ENCODE measurements at places on chromosomes 1 and 21. TPM values are rescaled to one million over a fixed set of nuclear protein-coding genes. Genes with fewer than 3 reads are reported as not detected.

Gene BEST4
- total RNA-seq = not detected

Gene MROH9
- total RNA-seq = not detected

Gene FCRL2
- total RNA-seq = not detected

Gene TTC39A
- total RNA-seq = 12.3 TPM

GRCh38 chr1:94817712-94818111, 2.4 kb upstream of the SLC44A3 start:
- DNase-seq = no peak

- DNase-seq = no peak
Observed at GRCh38 chr1:204255225-204255624, 41.4 kb upstream of the GOLT1A start.

DNA sequence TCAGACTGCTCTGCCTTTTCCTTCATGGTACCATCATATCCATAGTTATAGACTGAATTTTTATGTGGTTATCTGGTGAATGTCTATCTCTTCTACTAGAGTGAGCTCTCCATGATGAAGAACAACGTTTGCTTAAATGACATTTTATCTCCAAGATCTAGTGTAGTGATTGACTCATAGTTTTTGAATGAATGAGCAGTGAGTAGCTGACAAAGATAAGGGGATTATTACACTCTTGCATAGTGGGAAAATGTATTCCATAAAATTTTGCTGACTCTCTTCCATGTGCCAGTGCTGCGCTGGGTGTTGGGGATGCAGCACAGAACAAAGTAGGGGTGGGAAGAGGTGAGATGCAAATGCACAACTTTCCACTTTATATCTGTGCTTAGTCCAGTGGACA, 147.7 kb downstream of the TGFB2 start:
- DNase-seq = peak; percentile 96

- DNase-seq = no peak
Observed at GRCh38 chr1:229856009-229856650, 210.9 kb upstream of the GALNT2 start.

DNA sequence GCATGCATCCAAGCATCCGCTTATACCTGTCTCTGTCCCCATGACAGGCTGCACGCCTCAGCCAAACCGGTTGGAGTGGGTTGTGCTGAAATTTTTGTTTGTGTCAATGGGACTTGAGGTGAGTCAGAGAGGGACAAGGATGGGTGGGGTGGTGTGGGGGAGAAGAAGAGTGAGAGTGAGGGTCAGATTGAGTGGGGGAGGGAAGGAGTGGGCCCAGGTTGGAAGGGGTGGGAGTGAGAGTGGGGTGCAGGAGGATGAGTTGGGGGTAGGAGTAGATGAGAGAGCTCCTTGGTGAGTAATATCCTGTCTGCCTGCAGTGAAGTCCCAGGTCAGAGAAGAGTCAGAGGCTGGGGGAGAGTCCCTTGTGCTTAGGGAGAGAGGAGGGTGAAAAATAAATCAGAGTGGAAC, 3.3 kb upstream of the NECTIN4 start:
- peak; percentile 94 for DNase-seq

GRCh38 chr1:164263540-164263939, 295.4 kb upstream of the PBX1 start:
- peak; percentile 16 for DNase-seq

GRCh38 chr1:155051342-155051776, 243 bp downstream of the ADAM15 start:
- no peak for DNase-seq

GRCh38 chr1:194175251-194175650, 988.8 kb upstream of the B3GALT2 start:
- no peak for DNase-seq

DNA sequence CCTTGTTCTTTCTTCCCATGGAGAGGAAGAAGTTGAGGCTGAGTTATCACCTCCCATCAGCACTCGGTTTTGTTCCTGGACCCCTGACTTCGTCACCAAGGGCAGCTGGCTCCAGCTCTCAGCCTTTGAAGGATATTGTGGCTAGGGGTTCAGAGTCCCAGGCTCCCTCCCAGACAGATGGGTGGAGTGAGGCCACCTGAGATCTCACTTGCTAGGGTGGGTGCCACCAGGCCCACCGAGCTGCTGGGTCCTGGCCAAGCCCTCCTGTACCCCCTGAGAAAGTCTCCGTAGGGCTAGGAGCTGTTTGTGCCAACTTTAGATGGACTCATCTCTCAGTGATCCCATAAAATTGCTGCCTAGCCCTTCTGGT, 6.9 kb downstream of the MX2 start:
- no peak for DNase-seq

DNA sequence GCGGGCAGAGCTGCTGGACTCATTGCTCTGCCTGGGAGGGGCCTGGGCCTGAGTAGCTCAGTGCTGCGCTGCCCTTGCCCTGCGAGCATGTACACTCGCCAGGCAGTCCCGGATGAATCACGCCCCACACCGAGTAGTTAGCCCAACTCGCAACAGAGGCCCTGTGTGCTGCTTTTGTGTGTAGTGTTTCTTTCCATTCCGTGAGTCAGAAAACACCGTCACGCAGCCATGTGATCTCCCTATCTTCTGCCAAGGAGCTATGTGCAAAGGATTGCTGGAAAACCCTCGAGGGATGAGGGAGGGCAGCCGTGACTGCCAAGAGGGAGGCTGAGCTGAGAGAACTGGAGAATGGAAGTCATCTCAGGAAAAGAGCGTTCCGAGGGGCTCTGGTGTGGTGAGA, 37.3 kb downstream of the NENF start:
- DNase-seq = peak; percentile 99

- no peak for DNase-seq
Observed at GRCh38 chr21:19759836-19760235, 1238.4 kb upstream of the NCAM2 start.

DNA sequence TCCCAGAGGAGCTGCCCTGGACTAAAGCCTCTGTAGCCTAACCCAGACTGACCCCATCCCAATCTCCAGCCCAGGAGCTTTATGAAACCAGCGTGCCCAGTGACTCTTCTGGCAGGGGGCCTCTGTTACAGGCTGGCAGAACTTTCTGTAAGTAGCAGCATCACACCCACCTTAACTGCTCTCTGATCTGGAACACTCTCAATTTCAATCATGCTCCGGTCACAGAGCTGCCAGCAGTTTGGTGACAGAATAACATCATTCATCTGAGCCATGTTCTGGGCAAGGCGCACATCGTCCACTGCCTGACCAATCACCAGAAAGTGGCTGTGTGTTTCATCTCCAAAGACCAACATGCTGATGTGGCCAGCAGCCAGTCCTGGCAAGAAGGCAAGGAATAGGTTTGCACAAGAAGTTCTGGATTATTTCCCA, 14.7 kb downstream of the ADCY10 start:
- no peak for DNase-seq

- DNase-seq = no peak
Observed at GRCh38 chr1:180501865-180502360, 464 bp downstream of the ACBD6 start.

Data from PC-3 (cell line).